ENCODE measurements at places on chromosomes 5 and 9.
A peak's percentile ranks its signal among the peaks of the same experiment; 100 is the strongest.

DNA sequence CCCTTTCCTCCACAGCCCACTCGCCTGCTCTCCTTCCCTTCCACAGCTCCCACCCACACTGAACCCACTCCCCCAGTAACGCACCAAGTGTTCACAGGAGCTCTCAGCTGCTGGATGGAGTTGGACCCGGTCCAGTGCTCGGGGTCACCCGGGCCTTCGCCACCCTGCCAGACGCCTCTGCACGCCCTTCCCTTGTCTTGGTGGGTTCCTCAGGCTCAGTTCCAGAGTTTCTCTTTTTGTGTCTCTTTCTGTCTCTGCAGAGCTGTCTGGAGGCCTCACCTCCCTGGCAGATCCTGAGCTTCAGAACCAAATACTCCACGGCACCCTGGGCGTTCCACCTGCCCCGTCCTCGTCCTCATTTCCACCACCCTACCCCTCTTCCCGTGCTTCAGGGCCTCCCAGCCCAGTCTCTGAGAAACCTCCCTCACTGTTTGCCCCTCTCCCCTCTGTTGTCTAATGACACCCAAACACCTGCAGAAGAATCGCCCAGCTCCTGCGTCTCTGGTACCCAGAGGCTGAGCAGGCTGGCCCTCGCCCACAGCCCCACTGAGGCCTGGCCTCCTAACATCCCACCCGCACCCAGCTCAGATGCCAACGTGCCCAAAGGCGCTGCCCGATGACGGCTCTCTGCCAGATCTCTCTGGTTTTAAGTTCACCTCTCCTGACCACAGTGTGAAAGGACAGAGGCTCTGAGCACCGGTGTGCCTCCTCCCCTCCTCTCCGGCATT lies 74.3 kb downstream of the COL23A1 start:
- no peak for DNase-seq

DNA sequence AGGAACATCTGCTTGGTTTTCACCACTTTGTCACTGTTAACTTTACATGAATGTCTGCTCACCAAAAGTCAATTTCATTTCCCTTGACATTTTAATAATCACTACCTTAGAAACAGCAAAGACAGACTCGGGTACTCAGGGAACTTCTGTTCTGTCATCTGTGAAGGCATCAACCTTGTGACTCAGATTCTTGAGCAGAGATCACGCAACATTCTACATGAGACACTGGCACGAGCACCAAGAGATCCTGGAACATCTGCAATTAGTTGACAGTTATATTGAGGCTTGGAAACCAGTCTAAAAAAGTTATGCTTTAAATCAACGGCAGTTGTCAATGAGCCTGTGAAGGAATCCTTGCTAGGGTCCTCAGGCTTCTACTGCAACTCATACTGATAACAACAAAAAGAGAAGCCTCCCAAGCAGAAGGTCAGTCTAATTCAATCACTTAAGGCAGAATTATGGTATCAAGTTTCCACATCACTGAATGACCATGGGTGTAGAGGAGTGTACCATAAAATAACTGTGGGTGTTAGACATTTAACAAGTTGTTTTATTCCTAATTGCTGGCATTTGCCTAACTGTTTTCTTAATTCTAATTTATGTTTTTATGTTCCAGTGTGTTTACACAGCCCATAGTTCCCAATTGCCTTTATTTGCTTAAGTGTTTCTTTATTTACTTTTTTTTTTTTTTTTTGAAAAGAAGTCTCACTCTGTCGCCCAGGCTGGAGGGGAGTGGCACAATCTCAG lies 3.3 kb upstream of the PBX3 start:
- no peak for DNase-seq

DNA sequence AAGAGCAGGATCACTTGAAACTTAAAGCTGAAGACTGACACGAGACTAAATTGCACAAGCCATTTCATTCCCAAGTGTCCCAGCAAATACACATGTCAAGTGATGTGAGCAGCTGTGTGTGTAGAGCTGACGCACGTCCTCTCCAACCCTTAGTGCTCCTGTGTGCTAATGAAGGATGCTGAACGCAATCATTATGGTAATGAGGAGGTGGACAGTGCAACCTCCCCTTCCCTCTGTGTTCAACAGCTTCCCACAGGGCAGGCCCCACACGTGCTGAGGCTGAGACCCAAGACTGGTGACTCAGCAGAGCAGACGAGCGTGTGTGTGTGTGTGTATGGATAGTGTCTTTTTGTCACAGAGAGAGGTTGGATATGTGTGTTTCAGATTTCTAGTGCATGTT lies 702.1 kb downstream of the SEMA5A start:
- DNase-seq = peak; percentile 46

DNA sequence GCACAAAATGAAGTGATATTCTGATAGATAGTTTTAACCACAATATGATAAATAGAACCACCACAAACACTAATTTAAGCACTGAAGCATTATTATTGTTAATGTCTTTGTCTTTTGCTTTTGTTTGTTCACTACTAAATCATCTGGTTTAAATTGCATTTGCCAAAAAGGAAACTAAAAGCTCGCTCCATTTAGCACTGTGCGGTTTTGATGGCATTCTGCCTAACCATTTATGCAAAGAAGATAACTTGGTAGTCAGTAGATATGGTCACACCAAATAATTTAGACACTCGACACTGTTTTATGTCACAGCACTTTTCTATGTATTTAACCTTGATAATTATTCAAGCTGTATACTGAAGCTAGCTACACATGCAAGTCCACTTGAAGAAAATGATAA lies 849.8 kb upstream of the CDH6 start:
- DNase-seq = no peak

- DNase-seq = no peak
These were observed 51.8 kb upstream of the CTNNAL1 start for GRCh38 chr9:109064963-109065702.

DNA sequence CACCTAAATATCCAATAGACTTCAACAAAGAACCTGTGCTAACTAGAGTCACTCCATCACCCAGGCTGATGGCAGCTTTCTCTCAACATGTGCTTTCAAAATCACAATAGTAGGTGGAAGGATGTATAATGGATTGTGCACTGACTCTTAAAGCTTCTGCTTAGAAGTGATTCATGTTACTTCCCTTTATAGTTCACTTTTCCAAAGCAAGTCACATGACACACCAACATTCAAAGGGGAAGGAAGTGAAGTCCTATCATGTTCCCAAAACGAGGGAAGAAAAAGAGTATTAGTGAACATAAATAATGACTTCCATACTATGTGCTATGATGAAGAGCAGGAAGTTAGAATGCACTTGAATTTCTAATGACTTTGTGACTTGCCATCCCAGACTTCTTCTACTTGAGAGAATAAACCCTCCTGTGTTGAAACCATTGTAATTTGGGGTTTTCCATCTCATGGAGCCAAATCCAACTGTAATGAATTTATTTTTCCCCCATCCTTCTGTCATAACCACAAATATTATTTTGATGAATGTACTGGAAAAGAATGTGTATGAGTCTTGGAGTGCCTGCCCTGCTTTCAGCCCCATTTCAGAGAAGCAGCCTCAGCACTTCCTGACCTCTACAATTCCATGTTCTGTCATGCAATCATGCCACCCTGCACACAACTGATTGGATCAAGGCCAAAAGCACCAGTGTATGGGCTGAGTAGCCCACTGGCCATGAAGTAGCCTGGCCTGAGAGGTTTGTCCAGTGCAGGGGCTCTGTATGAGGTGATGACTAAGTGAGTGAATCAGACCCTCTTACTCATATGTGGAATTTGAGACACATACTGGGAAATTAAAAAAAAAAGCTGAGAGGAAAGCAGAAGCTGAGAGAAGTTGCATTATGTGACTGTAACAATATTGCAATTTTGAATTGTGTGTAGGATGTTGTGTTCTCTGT lies 525.9 kb upstream of the CLINT1 start:
- DNase-seq = no peak
